ENCODE measurements at places on chromosomes 4 and X.

- no peak for DNase-seq
Measured at GRCh38 chr4:43277003-43277402, 384.5 kb downstream of the GRXCR1 start.

GRCh38 chrX:49053223-49054072 lies 5.4 kb upstream of the CCDC120 start:
- peak; percentile 66 for DNase-seq

- DNase-seq, result no peak
Measured at GRCh38 chr4:39730072-39730471, 32.1 kb downstream of the UBE2K start.

GRCh38 chrX:72297953-72298730 lies 7.6 kb downstream of the CITED1 start:
- no peak for DNase-seq

- DNase-seq, result no peak
Measured at GRCh38 chr4:19623866-19624265, 627.8 kb upstream of the SLIT2 start.

- no peak for DNase-seq
Measured at GRCh38 chrX:57929373-57929772, 19.1 kb upstream of the ZXDA start.

DNA sequence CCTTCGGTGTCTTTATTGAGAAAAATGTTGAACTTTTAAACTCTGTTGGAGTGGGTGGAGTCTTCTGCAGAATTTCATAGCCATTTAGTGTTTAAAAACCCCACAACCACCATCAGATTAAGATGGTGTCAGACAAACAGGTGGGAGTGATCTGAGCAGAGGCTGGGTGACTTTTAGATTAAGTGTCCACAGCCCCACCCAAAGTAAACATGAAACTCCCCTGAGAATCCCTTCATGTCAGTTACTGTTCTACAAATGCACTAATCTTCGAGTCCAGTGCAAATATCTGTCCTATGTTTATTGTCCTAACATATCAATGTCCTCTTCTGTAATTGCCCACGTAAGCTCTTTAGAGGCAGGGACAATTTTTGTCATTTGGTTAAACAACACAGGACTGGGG lies 175.6 kb upstream of the RBPJ start:
- DNase-seq, result no peak

DNA sequence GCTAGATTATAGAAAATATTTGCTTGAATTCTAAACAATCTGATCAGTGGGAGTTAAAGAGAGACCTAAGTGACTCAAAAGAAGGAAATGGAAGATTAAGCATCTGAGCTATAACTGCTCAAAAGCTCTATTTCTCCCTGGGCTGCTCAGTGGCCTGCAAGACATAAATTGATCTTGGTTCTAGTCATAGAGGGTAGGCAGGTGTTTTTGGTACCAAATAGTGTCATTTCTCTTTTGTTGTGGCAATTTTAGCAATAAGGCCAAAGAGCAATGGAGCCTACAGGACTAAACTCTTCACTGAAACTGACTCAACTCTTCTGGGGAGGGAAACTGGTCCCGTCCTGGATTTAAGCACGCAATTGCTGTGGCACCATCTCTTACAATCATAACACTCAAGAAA lies 33.9 kb upstream of the BMP2K start:
- DNase-seq, result no peak

DNA sequence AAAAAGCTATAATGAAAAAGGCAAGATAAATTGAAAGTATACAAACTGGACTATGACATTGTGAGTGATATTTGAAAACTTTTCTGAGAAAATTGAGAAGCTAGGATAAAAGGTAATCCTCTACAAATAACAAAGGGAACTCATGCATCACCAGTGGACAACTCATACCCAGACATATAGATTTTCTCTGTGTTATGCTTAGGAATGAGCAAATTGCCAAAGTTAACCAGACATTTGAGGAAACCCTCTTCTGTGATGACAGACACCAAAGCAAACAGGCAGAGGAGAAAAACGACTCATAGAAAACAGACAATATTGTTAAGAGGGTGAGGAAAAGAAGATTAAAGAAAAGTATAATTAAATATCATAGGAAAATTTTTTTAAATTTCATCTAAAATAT lies 186.5 kb downstream of the MAB21L2 start:
- no peak for DNase-seq

- DNase-seq, result no peak
Measured at GRCh38 chr4:53205970-53206369, 159.9 kb downstream of the SCFD2 start.

- DNase-seq, result no peak
Measured at GRCh38 chrX:17531500-17531899, 156.5 kb downstream of the NHS start.

DNA sequence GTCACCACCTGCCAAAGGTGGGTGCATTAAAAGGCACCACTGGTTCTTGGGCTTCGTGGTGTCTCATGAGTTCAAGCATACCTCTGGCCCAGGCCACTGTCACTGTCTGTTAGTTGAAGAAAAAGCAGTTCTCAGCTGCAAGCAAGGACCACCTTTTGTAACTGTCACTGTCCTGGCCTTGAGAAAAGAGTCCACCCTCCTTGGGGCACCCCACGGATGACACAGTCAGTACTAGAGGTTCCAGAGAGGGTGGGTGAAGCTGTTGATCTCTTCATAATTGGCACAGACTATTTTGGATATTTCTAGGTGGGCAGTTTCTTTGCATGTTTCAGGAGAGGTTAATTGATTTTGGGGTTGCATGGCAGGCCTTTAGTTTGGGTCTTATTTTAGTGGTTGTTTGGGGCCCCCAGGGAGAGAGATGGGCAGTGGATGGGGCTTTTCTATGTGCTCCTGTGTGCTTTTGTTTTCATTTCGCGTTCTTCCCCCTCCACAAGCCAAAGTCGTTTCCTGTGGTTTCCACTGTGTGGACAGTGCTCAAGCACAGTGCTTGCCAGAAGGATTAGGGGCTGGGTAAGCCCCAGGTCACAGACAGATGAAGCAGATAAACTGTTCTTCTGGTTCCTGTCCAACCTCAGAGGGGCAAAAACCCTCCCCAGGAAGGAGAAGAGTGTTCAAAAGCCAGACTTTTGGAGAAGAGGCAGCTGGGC lies 156.2 kb upstream of the PPP1R2C start:
- DNase-seq, result peak; percentile 2

DNA sequence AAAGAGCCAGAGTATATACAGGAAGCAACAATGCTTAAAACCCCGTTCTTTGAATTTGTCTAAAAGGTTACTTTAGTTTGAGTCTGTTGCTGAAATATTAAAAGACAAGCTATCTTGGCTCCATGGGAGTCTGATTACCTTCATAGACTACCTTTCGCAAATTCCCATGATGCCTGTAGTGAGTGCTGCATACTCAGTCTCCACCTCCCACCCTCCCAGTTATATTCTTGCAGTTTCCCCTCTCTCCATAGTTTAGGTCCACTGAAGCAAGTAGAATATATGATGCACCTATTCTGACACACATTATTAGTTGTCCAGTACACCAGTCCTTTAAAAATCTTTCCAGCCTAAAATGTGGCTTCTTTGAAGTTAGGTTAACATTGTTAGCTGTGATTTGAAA lies 2.4 kb downstream of the CNKSR2 start:
- no peak for DNase-seq

DNA sequence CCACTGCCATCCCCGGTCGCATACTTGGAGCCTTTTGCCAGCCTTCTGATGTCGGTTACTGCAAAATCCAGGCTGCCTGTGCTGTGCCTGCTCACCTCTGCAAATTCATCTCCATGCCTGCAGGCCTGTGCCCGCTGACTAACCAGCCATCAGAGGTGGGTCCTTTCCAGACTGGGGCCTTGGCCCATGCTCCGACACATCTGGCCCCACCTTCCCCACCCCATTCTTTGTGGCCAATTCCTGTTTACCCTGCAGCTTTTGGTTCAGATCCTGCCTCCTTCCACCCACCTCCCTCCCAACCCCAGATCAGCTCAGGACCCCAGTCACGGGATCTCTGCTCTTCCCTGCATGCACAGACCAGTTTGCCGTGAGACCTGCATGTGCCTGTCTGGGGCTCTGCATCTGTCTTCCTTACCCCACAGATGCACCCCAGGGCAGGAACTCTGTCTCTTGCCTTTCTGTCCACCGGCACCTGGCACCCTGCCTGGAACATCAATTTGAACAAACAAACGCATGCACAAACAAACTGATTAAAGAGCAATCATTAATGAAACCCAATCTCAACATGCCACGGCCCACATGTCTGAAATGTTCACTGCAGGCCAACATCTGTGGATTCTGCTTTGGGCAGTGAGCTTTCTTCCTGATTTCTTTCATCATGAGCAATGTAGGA lies 112.8 kb upstream of the PSAPL1 start:
- DNase-seq, result no peak

DNA sequence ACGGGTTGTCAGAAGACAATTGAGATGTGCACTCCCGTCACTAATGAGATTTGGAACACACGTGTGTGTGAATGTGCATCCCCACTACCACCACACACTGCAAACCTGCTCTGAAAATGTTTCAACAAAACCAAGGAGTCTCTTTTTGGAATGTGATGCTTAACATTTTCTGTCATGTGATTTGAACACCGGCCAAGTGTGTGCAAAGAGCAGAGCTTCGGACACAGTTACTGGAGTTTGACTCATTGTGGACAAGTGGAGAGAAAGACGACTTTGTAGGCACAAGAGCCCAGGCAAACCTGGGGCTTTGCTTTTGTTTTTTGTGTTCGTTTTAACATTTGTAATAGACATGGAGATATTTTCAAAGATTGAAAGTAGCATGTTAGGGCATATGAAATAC lies 49.2 kb downstream of the CCKAR start:
- DNase-seq, result no peak

DNA sequence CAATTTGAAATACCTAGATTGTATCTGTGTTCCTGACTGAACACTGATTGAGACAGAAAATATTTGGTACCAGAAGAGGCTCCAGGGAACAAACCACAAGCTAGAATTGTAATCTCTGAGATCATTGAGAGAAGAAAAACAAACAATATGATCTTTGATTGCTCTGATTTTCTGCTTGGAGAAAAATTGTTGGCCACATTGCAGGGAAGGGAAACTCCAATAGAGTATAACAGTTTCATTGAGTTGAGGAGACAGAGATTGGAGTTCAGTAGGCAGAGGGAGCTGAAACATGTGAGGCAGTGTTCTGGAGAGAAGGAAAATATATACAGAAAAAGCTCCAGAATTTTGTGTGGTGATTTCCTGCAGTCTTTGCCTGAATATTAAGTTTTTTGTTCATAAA lies 158.2 kb downstream of the C4orf33 start:
- no peak for DNase-seq

GRCh38 chr4:64340218-64341110 lies 68.8 kb downstream of the TECRL start:
- DNase-seq, result no peak

DNA sequence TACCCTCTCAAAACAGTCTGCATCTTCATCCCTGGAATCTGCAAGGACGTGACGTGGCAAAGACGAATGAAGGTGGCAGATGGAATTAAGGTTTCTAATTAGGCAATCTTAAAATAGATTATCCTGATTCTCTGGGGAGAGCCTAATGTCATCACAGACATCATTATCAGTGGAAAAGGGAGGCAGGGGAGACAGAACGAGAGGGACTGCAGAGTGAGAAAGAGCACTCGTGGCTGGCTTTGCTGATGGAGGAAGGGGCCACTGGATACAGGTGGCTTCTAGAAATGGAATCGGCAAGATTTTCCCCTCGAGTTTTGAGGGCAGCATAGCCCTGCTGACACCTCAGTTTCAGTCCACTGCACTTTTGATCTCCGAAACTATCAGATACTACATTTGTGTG lies 110.6 kb downstream of the ASMT start:
- no peak for DNase-seq

- no peak for DNase-seq
Measured at GRCh38 chr4:186416451-186417060, 138.8 kb downstream of the MTNR1A start.

- DNase-seq, result no peak
Measured at GRCh38 chr4:24690436-24690835, 104.9 kb upstream of the SOD3 start.

- DNase-seq, result no peak
Measured at GRCh38 chr4:52751487-52751911, 274 bp upstream of the ERVMER34-1 start.

DNA sequence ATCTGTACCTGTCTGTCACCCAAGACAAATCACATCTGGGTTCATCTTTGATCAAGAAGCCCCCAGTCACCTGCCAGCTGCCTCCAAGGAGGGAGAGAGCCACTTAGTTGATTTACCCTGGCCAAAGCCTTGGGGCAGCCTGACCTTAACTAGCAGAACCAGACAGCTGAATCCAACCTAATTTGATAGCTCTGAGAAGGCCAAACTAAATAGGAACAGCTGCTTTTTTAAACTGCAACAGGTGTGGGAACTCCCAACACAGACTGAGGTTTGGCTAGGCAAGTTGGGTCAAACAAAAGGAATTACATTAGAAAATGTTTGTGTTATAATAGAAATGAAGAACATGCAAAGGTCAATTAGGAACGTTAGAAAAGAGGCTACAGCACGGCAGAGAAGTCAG lies 375.7 kb downstream of the NLGN4X start:
- no peak for DNase-seq

DNA sequence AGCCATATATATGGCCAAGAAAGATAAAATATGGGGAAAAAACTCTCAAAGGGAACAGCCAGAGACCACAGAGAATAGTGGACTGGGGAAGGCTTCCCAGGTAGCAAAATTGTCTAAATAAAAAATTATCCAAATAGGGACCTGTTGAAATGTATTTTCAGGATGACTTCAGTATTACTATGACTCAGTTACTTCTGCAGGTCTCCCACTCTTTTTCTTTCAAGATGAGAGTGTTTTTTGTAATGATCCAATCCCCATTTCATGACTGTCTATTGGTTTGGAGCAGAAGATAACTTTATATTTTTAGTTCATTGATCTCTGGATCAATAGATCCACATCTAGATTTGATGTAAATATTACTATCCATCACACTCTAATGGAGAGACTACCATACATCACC lies 372.1 kb upstream of the EMCN start:
- DNase-seq, result no peak

- no peak for DNase-seq
Measured at GRCh38 chr4:182826391-182826790, 90.8 kb downstream of the DCTD start.

DNA sequence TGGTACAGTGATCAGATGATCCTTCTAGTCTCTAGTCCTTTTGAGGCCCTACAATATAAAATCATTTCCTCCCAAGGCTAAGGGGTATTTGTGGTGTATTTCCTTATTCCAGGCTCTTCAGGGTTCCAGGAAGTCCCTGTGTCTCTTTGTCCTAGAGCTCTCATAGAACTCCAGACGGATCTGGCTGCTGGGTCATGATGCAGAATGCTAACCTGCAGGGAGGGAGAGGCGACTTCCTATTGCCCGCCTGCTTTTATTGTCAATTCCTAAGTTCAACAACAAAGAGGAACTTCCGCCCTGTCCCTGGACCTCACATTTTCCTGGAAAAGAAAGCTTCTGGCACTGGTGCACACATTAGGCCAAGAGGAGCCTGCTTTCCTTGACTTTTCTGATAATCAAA lies 45.9 kb upstream of the ZNF827 start:
- DNase-seq, result no peak

DNA sequence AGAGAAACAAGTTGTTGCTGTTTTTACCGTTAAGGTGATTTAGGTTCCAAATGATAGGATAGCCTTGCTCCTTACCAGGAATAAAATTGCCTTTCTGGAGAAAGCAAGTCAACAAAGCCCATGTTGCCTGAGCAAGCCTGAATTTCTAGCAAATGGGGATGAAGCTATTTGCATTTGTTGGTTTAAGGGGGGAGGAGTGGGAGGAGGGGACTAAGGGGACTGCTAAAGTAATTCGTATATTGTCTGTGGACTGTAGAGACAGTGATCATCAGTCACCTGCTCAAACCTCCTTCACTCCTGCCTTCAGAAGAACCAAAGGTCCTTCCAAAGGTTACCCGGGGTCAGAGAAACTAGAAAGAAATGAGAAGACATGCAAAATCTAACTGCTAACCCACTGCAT lies 65.8 kb downstream of the SCML2 start:
- no peak for DNase-seq
